NCI-H187 treated with DMSO at 0.1 percent for 48 hours (cell line): ENCODE measurements at places on chromosomes 5 and 9.
A peak's percentile ranks its signal among the peaks of the same experiment; 100 is the strongest.

- DNase-seq = no peak
Measured at GRCh38 chr5:147307170-147307569, 72.3 kb downstream of the STK32A start.

- no peak for DNase-seq
Measured at GRCh38 chr9:68653141-68653595, 51.9 kb upstream of the PIP5K1B start.

DNA sequence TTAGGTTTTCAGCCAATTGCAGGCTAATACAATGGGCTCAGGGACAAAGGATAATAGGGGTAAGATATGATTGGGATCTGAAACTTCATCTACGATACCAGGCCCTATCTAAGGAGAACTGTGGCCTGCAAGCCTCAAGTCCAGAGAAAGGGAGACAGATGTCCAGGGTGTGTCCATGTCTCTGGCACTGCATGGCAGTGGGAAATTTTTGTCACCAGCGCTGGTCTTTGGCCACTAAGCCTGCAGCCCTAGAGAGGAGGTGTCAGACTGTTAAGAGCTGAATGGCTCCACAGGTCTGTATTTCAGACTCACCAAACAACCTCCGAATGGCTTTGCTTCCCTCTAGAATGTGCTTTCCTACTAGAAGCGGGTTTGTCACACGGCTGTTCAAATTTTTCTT is 6.6 kb upstream of the CNOT6 start:
- DNase-seq = no peak

GRCh38 chr9:137041124-137041523 is 4.9 kb downstream of the NPDC1 start:
- DNase-seq = no peak

DNA sequence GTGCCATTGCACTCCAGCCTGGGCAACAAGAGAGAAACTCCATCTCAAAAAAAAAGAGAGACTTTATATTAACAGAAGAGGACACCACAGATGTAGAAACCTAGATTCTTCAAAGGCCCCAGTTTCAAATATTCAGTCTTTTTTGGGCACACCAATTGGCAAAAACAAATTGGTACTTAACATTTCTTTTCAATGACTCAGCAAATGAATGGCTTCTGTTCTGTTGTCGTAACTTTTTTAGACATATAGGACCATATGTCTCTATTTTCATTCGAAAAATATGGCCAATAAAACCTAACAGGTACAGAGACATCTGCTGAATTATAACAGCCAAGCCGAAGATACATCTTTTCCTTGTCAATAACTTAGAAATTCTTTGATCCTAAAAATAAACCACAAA is 212.8 kb downstream of the EBF1 start:
- DNase-seq = no peak

DNA sequence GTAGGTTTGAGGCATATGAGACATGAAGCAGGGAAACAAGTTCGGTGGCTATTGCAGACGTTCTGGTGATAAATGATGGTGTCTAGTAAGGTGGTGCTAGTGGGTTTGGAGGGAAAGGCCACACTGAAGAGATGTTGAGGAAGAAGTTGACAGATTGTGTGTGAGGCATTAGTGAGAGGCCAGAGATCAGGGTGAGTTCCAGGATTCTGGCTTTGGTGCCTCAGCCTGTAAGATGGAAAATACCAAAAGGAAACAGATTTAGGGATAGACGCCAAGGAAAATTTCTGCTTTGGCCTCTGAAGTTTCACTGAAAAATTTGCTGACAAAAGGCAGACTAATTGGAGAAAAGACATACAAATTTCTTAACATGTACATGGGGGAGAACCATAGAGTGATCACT is 6.4 kb upstream of the PAIP1 start:
- DNase-seq = no peak

GRCh38 chr9:134358026-134358661 is 31.9 kb downstream of the RXRA start:
- no peak for DNase-seq

DNA sequence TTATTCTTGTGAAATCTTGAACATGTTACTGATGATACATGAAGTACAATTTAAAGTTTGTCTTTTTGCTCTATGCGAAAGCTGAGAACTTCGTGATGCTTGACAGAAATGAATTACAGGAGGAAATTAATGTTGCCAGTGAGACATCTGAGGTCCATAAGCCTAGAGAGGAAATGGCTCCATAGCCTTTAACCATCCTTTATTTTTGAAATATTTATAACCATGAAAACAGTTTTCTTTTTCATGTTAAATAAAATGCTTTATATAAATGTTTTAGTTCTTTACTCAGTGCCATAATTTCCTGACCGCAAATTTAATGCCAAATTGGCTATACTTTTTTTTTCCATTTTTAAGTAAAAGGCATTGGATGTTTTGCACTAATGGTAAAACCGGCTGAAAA is 29.1 kb downstream of the F2RL2 start:
- DNase-seq = no peak

GRCh38 chr5:172881691-172882370 is 47.8 kb downstream of the ERGIC1 start:
- DNase-seq = no peak

DNA sequence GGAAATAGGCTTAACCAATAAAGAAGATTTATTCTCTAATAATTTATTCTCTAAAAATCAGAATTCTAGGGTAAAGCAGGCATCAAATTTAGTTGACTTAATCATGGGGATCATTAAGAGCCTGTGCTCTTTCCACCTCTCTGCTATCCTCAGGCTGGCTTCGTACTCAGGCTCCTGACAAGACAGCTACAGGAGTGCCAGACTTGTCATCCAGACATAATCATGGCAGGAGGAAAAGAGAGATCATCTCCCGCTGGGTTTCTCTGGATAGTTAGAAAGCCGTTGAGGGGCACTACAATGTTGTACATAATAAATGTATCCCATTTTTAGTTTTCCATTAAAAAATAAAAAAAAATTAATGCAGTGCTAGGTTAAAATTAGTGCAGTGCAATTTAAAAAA is 171.9 kb downstream of the SEC61B start:
- DNase-seq = no peak

DNA sequence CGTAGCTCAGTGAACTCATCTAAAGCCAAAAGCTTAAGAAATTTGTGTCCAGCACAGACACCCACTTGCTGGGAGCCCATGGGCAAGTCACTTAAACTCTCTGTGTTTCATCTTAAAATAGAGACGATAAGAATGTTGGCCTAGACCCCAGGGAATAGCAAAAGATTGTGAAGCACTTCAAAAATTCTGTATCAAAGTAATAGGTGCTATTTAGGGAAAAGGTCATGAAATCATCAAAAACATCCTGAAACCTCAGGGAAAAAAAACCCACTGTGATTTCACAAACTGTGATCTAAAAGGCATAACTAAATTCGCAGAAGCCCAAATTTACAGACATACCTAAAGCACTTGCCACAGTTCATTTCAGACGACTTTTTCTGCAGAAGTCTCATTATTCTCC is 278.3 kb downstream of the NR2F1-AS1 start:
- no peak for DNase-seq

DNA sequence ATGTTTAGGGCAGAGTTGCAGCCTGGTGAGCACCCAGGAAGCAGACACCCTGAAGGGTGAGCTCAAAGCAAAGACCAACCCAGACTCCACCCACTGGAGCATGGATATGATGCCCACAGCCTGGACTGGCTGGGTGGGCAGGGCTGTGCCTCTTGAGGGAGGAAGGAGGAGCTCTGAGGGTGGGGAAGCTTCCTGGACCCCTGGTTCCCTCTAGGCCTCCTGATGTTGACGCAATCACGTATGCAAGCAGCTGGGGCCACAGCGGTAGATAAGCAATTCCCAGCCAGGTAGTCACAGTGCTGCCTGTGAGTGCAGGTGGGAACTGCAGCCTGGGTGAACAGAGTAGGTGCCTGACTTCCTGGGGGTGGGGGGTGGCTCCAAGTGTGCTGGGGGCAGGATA is 271.5 kb downstream of the CDK5RAP2 start:
- DNase-seq = no peak

DNA sequence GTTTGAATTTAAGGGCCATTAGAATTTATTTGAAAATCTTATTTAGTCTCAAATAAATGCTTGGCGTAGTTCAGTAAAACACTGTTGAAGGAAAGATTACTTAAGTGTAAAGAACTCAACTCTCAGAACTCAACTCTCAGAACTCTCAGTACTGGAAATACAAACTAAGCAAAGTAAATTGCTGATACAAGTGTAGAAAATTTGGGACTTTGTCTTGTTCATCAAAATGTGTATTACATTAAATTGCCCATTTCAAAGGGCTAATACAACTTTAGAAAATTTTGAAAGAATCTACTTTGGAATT is 99.4 kb downstream of the CSNK1G3 start:
- DNase-seq = no peak

GRCh38 chr5:13658761-13659160 is 285.7 kb downstream of the DNAH5 start:
- DNase-seq = no peak

GRCh38 chr9:90121762-90122161 is 517.0 kb downstream of the GADD45G start:
- no peak for DNase-seq

GRCh38 chr9:77770340-77770739 is 122.2 kb upstream of the GNA14 start:
- DNase-seq = no peak

- peak; percentile 0 for DNase-seq
Measured at GRCh38 chr9:94030318-94031179, 53.7 kb upstream of the PTPDC1 start.

DNA sequence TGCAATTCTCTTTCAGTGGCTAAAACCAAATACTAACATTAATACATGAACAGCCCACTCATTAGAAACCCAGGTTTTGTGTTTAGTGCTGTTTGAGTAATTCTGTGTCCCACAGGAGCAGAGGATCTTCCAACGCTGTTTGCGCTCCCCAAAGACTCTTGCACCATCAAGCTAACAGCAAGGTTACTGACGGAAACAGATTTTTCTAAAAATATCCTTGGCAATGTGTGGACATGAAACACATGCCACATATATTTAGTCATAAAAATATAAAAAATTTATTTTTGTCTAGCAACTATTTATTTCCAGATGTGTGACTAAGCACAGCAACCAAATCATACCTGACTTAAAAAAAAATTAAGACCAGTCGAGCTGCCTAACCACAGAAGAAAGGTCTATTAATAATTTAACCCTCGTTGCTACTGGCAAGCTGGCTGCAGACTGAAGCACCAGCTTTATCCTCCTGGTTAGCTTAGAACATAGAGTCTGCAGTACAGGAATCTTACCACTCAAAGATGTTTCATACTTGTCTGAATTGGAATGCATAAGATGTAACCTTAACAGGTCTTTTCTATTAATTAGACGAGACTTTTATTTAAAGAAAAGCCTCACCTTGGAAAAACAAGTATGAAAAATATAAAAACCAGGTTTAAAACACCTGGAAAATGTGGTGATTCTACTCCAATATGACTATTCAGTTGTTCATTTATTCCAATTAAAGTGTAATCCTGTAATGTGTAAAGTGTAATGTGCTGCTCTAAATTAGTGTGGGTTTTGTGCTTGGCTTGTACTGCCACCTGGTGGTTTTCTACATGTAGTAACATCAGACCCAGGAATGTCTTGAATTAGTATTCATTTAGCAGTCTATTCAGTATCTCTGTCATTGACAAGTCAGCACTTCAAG is 272.5 kb downstream of the EPB41L4A start:
- DNase-seq = no peak

DNA sequence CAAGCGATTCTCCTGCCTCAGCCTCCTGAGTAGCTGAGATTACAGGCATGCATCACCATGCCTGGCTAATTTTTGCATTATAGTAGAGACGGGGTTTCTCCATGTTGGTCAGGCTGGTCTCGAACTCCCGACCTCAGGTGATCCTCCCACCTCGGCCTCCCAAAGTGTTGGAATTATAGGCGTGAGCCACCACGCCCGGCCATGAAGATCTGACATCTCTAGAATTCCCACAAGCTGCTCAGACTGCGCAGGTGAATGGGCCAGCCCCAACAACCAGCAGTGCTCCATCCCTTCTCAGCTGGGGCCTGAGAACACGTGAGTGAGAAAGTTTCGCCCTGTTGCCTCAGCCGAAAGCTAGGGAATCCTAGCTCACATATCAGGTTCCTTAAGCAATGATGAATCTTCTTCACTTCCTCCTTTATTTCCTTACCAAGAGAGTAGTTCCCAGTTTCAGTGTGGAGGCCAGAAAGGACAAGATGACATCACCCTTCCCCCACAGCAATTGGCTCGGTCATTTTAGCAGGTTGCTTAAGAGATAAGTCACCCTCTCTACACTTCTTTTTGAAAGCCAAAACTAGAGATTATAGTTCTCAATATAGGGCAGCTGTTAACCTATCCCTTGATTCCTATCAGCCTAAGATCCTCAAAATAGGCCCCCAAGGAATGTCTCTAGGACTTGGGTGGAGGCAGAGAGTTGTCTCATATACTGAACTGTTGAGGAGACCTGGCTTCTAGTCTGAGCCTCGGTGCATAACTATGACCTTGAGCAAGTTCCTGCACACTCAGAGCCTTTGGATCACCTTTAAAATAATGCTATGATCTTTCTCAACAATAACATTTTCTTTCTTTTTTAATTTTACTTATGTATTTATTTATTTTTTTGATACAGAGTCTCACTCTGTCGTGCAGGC is 23.9 kb upstream of the PPP2CA start:
- no peak for DNase-seq

DNA sequence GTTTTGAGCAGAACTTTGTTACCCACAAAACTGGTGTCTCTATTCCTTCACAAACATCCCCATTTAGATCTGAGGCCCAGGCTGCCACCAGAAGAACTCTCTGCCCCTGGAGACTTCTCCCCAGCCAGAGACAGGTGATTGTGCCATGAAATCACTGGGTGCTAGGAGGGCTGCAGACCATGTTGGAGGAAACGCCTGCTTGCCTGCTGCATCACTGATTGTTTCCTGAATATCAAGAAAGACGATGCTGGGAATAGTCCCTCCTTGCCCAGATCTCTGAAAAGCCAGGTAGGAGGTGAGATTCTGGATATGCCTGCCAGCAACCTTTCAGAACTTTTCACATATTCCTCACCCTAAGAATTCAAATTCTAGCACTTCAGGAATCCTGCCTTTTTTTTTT is 8.1 kb downstream of the ZNF366 start:
- DNase-seq = no peak

GRCh38 chr5:133602835-133603380 is 9.4 kb downstream of the FSTL4 start:
- peak; percentile 43 for DNase-seq

- DNase-seq = no peak
Measured at GRCh38 chr5:151034422-151035379, 14.3 kb downstream of the GPX3 start.

- DNase-seq = no peak
Measured at GRCh38 chr5:179154991-179155955, 95.1 kb downstream of the ZNF354C start.

DNA sequence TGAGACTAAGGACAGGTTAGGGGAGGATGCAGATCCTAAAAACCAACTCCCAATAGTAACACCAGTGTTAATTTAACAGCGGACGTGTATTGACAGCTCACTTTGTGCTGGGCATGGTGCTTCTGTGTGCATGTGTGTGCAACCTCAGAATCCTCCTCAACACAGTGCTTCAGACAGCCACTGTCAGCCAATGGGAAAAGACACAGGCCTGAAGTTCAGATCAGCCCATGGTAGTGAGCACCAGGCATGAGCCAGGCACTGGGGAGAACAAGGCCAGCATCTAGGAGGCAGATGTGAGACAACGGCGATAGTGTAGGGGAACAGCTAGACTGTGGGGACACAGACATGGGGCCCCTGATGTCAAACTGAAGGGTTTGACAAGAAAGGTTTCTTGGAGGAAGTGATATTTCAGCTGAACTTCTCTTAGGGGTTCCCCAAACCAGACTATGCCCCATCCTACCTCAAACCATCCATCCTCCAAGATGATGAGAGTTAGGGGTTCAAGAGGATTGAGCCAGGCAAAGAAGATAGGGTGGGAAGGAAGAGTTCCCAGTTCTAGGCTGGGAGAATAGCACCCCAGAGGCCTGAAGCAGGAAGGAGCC is 71.5 kb upstream of the PSD2 start:
- DNase-seq = no peak

GRCh38 chr5:92553326-92553725 is 1027.7 kb downstream of the NR2F1-AS1 start:
- DNase-seq = no peak
